ENCODE measurements at places on chromosomes 6 and 20. TPM values are rescaled to one million over a fixed set of nuclear protein-coding genes. Genes with fewer than 3 reads are reported as not detected.

Gene SNPH
- total RNA-seq = 3.3 TPM

DNA sequence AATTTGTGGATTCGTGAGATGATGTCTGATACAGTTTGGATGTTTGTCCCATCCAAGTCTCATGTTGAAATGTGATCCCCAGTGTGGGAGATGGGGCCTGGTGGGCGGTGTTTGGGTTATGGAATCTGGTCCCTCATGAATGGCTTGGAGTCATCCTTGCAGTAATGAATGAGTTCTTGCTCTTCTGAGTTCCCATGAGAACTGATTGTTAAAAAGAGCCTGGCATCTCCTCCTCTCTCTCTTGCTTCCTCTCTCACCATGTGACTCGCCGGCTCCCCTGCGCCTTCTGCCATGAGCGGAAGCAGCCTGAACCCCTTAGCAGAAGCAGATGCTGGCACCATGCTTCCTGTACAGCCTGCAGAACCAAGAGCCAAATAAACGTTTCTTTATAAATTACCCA lies 30.5 kb upstream of the RPP40 start:
- no peak overlapping the region for H3K27ac ChIP-seq
- no peak overlapping the region for H3K4me3 ChIP-seq
- peaks cover 33% of the 10 kb centered on the region for H3K4me1 ChIP-seq
- no peak for DNase-seq

Gene IRF4
- total RNA-seq = not detected

Gene HDGFL1
- not detected for total RNA-seq

Gene CYP39A1
- total RNA-seq = 2.1 TPM

Gene FGD2
- total RNA-seq = not detected

Gene ADTRP
- total RNA-seq = not detected

- H3K4me1 ChIP-seq = peaks cover 6% of the 10 kb centered on the region
- no peaks in the 10 kb centered on the region for H3K27me3 ChIP-seq
- DNase-seq = no peak
- no peak overlapping the region for H3K27ac ChIP-seq
- no peaks in the 10 kb centered on the region for H3K36me3 ChIP-seq
Observed at GRCh38 chr6:88013554-88013953, 34.1 kb upstream of the SPACA1 start.

Measured in neural crest cell (in vitro differentiated cells).